ENCODE measurements at places on chromosomes 3 and 15. TPM values are rescaled to one million over a fixed set of nuclear protein-coding genes. Genes with fewer than 3 reads are reported as not detected.

Gene SNTN
- not detected for polyA plus RNA-seq

Gene DUOXA2
- not detected for polyA plus RNA-seq

Gene GOLGA8H
- polyA plus RNA-seq, result 1.1 TPM

Gene FBXL2
- 30.2 TPM for polyA plus RNA-seq

Gene CLRN1
- not detected for polyA plus RNA-seq

Gene CFAP91
- 21.7 TPM for polyA plus RNA-seq

Gene COL6A5
- polyA plus RNA-seq, result 0.03 TPM

Gene ST3GAL6
- 79.4 TPM for polyA plus RNA-seq

Gene TF
- 3.3 TPM for polyA plus RNA-seq

Gene CASR
- 21.9 TPM for polyA plus RNA-seq

Gene MORC1
- 0.79 TPM for polyA plus RNA-seq

Gene PIGB
- 17.2 TPM for polyA plus RNA-seq

Gene SNAP23
- 92.7 TPM for polyA plus RNA-seq

Gene UNC13C
- polyA plus RNA-seq, result 9.4 TPM

Gene ACTRT3
- 5.1 TPM for polyA plus RNA-seq

Gene WDR72
- polyA plus RNA-seq, result 62.4 TPM

GRCh38 chr3:74287557-74287956 lies 326.9 kb downstream of the CNTN3 start:
- DNase-seq, result no peak

DNA sequence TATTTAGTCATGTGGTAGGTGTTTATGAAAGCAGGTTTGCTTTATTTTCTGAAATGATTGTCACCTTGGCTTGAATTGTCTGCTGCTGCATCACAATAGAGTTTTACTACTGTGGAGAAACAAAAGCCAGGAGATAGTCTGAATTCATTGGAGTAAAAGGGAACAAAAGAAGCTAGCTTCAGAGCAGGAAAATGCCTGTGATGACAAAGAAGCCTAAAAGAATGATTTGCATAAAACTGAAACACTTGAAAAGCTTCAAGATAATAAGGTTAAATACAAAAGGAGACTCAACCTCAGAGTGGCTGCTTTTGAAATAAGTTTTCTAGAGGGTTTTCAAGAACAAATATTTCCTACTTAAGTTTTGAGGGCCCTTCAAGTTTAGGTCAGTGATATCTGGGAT lies 138.3 kb downstream of the PTPRG start:
- DNase-seq, result no peak

- no peak for DNase-seq
Observed at GRCh38 chr3:132344666-132345280, 27.6 kb downstream of the ACP3 start.

GRCh38 chr15:95416576-95416975 lies 913.9 kb upstream of the NR2F2 start:
- DNase-seq, result no peak

GRCh38 chr15:80471881-80472280 lies 67.7 kb downstream of the ARNT2 start:
- DNase-seq, result no peak

- no peak for DNase-seq
Observed at GRCh38 chr3:77247061-77247460, 207.2 kb downstream of the ROBO2 start.

GRCh38 chr15:99509686-99510461 lies 55.9 kb upstream of the MEF2A start:
- DNase-seq, result no peak

DNA sequence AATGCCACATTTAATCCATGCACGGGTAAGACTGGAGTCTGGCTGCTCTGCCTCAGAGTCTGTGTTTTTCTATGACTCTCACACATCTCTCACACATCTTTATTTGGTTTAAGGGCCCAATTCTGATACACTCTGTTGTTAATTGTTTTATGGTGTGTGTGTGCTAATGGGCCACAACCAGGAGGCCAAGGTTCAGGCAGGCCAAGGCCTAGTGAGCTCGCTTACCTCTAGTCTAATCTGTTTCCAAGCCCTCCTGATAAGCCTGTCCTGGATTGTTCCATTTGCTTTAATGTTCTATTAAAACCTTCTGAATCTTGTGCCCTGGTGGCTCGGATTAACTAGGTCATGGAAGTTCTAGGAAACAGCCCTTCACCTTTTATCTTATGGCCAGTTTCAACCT lies 445.4 kb upstream of the DPH6 start:
- no peak for DNase-seq

GRCh38 chr3:187913617-187914033 lies 168.4 kb upstream of the BCL6 start:
- DNase-seq, result no peak

DNA sequence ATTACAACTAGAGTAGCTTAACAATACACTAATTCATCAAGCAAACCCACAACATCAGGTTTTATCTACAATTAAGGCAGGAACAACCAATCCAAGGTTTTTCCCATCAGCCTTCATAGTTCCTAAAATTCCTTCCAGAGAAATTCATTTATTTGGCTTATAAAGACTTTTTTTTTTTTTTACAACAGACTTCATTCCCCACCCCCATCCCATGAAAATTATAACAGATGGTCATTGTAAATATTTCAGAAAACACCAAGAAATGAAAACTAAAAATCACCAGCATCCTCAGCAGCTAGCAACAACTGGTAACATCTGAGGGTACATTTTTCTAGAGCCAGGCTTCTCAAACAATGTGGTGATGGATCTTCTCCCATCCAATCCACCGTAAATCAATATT lies 11.0 kb downstream of the SH3BP5 start:
- no peak for DNase-seq

DNA sequence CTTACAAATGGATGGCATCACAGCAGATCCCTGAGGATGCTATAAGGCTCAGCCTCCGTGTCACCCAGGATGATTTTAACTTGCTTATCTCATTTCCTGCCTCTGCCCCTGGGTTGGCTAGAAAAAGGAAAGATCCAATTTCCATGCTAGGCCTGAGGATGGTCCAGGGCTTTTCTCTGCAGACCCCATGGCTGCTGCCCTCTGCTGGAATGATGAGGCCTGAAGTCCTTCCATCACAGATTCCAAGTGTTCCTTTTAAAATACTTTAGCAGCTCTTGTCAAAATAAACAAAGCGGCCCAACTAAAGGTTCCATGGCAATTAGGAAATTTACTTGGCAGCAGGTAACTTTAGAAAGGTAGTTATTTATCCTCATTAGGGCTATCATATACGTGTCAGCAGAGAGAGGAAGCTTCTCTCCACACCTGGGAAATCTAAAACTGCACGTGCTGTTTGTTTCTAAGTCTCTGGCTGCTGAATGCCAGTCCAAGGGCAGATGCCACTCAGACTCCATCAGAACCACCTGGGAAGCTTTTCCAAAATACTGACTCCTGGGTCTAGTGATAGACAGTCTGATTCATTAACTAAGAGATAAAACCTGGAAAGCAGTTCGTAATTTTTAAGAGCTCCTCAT lies 401.9 kb upstream of the IL12A start:
- DNase-seq, result peak; percentile 29

GRCh38 chr15:94387849-94388441 lies 156.6 kb downstream of the MCTP2 start:
- no peak for DNase-seq

DNA sequence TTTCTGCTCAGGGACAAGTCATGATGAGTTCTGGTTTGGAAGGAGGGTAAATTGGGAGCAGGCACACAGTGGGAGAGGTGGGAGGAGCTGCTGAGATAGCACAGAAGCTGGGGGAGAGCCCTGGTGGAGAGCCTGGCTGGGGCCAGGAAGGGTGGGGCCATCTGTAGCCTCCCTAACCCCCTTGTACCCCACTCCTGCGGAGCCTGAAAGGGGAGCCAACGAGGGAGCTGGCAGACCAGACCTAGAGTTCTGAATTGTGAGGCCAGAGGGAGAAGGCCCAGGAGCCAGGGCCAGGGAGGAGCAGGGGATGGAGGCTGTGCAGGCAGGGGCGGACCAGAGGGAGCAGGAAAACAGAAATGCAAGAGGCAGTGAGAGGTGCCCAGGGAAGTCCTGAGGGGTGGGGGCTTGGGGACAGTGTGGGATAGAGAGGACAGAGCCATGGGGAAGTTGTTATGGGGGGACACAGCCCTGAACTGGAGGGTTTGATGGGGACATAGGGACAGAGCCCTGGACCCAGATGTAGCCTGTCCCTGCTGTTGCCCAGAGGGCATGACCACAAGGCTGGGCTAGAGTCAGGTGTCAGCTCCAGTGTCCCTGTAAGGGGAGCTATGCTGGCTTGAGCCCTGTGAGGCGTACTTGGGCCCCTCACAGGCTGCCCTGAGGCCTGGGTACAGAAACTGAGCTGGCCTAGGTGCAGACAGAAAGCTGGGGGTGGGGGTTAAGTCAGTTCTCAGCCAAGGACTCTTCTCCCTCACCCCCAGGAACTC lies 1.2 kb downstream of the TMIE start:
- no peak for DNase-seq

- DNase-seq, result no peak
Observed at GRCh38 chr15:99142562-99142961, 37.7 kb downstream of the SYNM start.

DNA sequence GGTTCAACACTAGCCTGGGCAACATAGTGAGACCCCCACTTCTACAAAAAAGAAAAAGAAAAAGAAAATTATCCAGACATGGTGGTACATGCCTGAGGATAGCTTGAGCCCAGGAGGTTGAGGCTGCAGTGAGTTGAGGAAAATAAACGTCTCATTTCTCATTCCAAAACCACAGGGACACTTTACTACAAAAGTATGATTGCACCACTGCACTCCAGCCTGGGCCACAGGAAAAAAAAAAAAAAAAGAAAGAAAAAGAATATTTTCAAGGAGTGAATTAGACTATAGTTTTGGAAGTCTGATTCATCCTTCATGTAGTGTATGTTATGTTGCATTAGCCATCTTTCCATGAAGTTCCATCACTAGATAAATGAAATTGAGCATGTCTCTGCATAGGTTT lies 149.5 kb upstream of the THBS1 start:
- no peak for DNase-seq

DNA sequence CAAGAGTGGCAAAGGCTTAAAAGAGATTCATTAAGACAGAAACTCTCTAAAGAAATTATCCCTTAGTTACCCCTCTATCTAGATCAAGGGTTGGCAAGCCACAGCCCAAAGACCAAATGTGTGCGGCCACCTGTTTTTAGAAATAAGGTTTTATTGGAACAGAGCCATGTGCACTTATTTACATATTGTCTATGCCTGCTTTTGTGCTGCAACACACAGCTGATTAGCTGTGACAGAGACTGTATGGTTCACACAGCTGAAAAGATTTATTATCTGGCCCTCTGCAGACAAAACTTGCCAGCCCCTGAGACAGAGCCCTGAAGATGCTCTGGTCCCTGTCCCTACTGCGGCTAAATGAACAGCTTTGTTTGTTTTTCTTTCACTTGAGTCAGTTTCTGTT lies 88.1 kb downstream of the ADAMTS9 start:
- DNase-seq, result no peak

DNA sequence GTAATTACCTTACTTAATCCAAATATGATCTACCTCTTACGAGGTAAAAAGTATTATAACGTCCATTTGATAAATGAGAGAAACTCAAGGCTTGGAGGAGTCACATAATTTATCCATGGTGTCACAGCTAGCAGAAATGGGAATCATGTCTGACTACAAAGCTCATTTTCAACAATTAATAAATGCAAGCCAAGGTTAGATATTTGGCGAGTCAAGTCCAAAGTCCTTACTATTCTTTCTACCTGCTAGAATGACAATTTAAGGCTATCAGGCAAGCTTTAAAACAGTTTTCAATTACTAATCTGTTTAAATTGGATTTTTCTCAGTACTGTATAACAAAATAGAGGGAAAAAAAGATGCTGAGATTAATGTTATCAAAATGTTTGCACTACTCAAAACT lies 68.6 kb downstream of the DLG1 start:
- no peak for DNase-seq

DNA sequence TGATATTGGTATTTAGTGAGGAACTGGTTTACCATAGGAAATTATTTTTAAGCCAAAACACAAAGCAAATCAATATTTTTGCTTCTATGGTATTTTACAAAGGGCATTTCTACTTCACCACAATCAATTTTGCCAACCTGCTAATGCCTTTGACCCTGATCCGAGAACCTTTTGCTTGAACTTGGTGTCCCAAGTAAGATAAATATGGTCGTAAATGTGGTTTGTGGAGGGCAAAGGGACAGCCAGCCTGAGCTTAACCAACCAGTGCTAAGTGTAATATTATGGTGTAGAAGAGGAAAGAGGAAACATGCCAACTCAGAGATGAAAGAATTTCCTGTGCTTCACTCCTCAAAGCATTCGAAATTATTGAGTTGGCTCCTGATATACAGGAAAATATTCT lies 148.4 kb downstream of the C3orf38 start:
- DNase-seq, result no peak

GRCh38 chr3:69563151-69563550 lies 176.1 kb upstream of the MITF start:
- no peak for DNase-seq

DNA sequence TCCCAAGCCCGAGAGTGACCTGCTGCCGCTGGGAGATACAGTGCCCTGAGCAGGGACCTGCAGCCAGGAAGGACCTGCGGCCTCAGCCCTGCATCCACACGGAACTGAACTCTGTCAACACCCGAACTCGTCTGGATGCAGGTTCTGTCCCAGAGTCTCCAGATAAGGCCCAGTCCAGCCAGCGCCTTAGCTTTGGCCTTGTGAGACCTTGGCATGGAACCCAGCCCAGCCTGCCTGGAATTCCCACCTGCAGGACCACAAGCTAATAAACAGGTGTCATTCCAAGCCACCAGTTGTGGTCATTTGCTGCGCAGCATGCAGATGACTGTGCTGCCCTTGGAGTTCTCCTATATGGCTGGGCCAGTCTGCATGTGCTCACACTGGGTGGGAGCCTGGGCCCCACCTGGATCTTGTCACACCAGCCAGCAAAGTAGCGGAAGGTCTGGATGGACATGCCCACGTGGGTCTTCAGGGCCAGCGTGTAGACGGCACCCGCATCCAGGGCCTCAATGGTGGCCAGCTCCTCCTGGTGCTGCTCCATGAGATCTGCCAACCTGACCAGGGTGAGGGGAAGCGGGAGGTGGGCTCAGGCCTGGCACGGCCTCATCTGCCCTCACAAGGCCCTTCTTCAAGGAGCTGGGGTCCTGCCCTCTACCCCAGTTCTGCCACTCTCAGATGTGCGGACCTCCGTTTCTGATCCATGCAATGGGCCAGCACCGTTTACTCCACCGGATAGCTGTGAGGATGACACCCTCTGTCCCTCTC lies 47.2 kb upstream of the SLC41A3 start:
- DNase-seq, result no peak

DNA sequence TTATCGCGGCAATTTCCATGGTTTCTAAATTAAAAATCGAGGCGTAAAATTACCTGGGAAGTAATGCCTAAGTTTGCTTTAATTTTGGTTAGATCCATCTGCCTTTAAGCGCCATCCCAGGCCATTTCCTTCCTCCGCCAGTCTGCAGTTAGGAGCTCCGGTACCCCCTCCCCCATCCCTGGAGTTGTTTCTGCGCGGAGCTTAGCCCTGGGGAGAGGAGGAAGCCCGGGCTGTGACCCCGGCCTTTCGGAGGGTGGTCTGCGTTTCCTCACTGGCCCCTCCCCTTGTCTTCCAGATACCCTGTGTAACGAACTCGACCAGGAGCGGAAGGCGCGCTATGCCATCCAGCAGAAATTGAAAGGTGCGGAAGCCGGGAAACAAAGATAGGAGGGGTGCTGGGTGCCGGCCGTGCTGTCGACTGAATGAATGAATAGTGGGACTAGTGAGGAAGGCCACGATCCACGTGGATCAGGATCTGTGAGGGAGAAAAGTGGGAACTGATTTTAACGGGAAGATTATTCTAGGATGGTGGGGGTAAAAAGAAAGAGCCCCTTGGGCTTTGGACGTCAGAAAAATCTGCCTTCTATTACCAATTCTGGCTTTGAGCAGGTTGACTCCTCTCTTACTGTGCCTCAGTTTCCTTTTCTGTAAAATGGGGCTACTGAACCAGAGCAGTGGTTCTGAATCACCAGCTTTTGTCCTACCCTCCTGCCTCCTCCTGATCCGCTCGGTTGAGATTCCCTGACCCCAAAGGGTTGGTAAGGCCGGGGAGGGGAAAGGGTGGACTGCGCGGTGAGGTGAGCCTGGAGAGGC lies 6.7 kb downstream of the RNU6-1 start:
- no peak for DNase-seq
